ENCODE measurements at places on chromosomes 2 and 18. TPM values are rescaled to one million over a fixed set of nuclear protein-coding genes. Genes with fewer than 3 reads are reported as not detected.
A peak's percentile ranks its signal among the peaks of the same experiment; 100 is the strongest.

GRCh38 chr2:237485304-237485703 lies 1.7 kb upstream of the MLPH start:
- H3K27ac ChIP-seq = no peak overlapping the region
- peak overlapping the region; percentile 57 for H3K4me3 ChIP-seq
- no peak for DNase-seq

GRCh38 chr2:239443666-239444567 lies 43.1 kb upstream of the HDAC4 start:
- H3K36me3 ChIP-seq = no peaks in the 10 kb centered on the region
- H3K27me3 ChIP-seq = no peaks in the 10 kb centered on the region
- no peak overlapping the region for H3K4me3 ChIP-seq
- no peak for DNase-seq

GRCh38 chr2:236208019-236208926 lies 40.1 kb upstream of the GBX2 start:
- H3K27me3 ChIP-seq = no peaks in the 10 kb centered on the region
- no peaks in the 10 kb centered on the region for H3K36me3 ChIP-seq
- no peak overlapping the region for H3K4me3 ChIP-seq
- no peak overlapping the region for H3K27ac ChIP-seq
- H3K4me1 ChIP-seq = no peaks in the 10 kb centered on the region

GRCh38 chr18:32868406-32868805 lies 95.6 kb upstream of the KLHL14 start:
- no peak for DNase-seq
- no peaks in the 10 kb centered on the region for H3K4me1 ChIP-seq
- H3K27ac ChIP-seq = no peak overlapping the region
- H3K27me3 ChIP-seq = no peaks in the 10 kb centered on the region
- H3K4me3 ChIP-seq = no peak overlapping the region
- no peaks in the 10 kb centered on the region for H3K36me3 ChIP-seq

- no peak overlapping the region for H3K4me3 ChIP-seq
- H3K4me1 ChIP-seq = peaks cover 4% of the 10 kb centered on the region
- DNase-seq = no peak
- H3K36me3 ChIP-seq = no peaks in the 10 kb centered on the region
- no peaks in the 10 kb centered on the region for H3K27me3 ChIP-seq
Observed at GRCh38 chr2:54074606-54075341, 40.6 kb upstream of the ACYP2 start.

DNA sequence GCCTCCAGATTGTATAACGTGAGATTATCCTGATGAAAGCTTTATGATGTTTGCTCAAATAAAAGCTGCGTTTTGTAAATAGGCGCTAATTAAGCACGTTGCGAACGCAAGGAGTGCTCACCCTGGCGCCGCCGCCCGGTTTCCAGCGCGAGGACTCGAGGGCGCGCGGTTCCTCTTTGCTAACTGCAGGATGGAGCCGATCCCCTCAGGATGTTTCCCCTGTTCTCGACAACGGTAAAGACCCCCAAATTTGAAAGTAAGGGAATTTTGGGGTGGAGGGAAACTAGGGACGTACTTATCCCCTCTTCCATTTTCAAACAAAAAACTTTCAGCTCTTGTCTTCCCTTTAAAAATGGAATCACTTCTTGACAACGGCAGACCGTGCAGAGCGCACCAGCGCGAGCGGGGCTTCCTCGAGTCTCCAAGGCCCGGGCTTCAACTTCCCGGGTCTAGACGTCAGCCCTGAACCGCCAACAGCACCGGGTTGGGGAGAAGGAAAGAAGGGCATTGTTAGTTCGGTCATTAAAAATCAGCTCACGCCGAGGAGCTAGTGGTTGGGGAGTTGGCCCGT lies 1.1 kb upstream of the GBX2 start:
- H3K36me3 ChIP-seq = no peaks in the 10 kb centered on the region
- DNase-seq = no peak
- no peak overlapping the region for H3K4me3 ChIP-seq
- peaks cover 26% of the 10 kb centered on the region for H3K4me1 ChIP-seq

- no peak for DNase-seq
- peaks cover 26% of the 10 kb centered on the region for H3K36me3 ChIP-seq
- H3K27ac ChIP-seq = peak overlapping the region; percentile 96
- peaks cover 28% of the 10 kb centered on the region for H3K4me1 ChIP-seq
- H3K27me3 ChIP-seq = no peaks in the 10 kb centered on the region
- H3K4me3 ChIP-seq = peak overlapping the region; percentile 51
Observed at GRCh38 chr2:216497382-216498069, 1.1 kb upstream of the RPL37A start.

- no peaks in the 10 kb centered on the region for H3K4me1 ChIP-seq
- H3K27ac ChIP-seq = no peak overlapping the region
- H3K27me3 ChIP-seq = no peaks in the 10 kb centered on the region
- peak; percentile 36 for DNase-seq
- no peaks in the 10 kb centered on the region for H3K36me3 ChIP-seq
Observed at GRCh38 chr2:133591164-133591563, 22.9 kb upstream of the NCKAP5 start.

DNA sequence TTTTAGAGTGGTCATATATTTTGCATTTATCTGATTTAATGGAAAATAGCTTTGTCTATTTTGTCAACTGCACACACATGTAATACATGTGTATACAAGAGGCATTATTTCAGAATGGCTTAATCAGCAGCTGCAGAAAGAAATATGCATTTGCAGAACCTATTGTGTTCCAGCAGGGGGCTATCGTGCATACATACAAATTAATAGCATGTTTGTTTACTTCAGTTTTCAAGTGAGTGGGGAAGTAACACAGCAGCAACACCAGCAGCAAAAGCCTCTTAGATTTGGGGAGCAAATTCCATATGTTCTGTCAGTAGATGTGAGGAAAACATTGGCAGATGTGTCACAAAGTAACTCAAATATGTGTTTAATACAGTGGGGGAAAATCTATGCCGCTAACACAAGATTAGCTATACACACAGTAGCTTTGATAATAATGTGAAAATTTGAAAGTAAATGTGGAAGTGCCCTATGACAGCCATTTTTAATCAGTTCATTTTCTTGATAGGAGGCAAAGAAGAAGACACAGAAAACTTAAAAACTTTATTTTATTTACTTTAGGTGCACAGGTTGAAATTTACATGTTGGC lies 218.1 kb downstream of the WDR7 start:
- no peaks in the 10 kb centered on the region for H3K27me3 ChIP-seq
- no peak overlapping the region for H3K4me3 ChIP-seq
- no peaks in the 10 kb centered on the region for H3K36me3 ChIP-seq
- H3K27ac ChIP-seq = no peak overlapping the region
- H3K4me1 ChIP-seq = no peaks in the 10 kb centered on the region

DNA sequence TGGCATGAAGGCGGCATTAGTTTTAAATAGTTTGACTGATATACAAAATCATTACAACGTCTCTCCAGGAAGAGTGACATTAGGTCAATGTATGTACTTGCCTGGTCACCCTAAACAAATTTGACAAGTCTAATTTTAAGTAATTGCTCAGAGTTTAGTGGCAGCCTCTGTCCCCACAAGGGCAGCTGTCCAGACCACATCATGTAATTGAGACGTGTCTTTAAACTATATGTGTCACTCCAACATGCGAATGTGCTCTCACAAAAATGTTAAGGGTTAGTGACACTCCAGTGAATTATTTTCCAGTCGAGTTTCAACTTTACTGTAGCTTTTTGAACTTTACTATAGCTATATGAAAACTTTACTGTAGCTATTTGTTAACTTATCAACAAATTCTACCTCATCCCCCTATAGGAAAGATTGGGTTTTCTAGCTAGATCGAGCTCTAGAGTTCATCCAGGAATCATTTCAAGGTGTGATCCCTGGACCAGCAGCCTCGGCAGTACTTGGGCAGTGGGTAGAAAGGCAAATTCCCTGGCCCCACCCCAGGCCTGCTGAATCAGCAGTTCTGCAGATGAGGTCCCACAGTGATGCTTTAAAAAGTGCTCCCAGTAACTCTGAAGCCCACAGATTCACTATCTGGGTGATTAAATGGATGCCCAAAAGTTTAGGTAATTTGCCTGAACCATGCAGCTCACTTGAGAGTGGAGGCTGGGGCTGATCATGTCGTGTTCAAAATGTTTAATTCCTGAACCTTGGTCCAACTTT lies 66.4 kb upstream of the POU3F3 start:
- no peak overlapping the region for H3K27ac ChIP-seq
- H3K36me3 ChIP-seq = no peaks in the 10 kb centered on the region
- DNase-seq = no peak
- H3K4me3 ChIP-seq = no peak overlapping the region
- no peaks in the 10 kb centered on the region for H3K27me3 ChIP-seq
- no peaks in the 10 kb centered on the region for H3K4me1 ChIP-seq

DNA sequence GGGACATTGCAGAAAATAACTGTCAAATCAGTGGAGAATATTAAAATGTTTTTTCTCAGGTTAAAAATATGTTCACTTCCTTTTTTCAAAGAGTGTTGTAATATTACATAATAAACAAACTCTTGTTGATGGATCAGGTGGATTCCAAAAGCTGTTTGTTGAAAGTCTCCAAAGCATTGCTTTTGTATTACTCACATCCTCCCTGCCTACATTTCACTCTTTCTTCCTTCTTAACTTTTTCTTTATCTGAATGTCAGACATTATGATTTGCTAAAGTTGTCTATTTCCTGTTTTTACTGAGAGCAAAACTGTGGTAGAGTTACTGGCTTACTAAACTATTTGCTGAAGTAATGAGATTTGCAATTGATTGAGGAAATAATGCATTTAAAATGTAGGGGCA lies 92.1 kb downstream of the CDH19 start:
- H3K4me1 ChIP-seq = no peaks in the 10 kb centered on the region
- no peak overlapping the region for H3K27ac ChIP-seq
- H3K4me3 ChIP-seq = no peak overlapping the region
- no peak for DNase-seq
- no peaks in the 10 kb centered on the region for H3K36me3 ChIP-seq
- H3K27me3 ChIP-seq = no peaks in the 10 kb centered on the region

DNA sequence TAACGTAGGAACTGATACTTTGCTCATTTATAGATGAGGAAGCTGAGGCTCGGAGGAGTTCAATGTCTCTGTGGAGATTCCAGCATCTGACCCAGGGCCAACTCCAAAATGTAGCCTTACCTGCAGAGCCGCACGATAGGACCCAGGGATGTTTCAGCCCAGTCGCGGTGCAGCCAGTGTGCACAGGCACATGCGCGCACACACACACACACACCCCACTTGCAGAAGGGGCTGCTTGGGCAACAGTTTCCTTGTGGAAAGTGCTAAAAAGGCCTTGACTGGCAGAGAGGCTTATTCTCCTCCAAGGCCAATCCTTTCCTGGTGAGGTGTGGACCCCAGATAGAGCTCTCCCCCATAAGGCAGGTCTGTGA lies 101.7 kb downstream of the ZFP36L2 start:
- no peak overlapping the region for H3K27ac ChIP-seq
- no peaks in the 10 kb centered on the region for H3K27me3 ChIP-seq
- no peaks in the 10 kb centered on the region for H3K4me1 ChIP-seq

DNA sequence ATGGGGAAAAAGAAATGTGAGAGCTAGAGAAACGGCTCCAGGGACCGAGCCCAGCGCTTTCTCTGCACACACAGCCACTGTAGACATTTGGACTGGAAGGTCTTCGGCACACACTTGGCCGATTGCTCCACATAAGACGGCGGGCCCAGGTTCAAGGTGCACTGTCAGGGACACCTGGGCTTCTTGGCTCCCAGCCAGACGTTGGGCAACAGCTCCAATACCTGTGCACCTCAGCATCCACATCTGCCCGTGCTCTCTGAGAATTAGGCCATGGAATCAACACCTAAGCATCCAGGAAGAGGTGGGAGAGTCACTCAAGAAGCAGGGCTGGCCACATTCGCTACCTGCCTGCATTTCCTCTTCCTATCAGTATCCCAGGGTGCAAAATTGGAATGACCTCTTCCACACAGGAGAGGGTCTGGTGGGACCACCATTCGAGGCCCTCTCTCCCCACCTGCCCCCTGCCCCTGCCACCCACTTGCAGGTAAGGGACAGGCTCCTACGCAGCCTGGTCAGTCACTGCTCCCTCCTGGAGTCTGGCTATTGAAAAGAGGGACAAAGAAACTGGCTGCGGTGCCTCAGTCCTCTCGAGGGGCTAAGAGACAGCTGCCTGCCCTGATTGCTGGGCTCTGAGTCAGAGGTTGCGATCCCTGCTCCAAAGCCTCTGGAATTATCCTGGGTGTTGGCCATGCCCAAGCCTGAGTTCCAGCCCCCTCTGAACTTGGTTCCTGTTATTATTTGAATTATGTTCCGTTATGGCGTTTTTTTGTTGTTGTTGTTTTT lies 40.1 kb upstream of the TAF1B start:
- H3K27me3 ChIP-seq = no peaks in the 10 kb centered on the region
- H3K4me3 ChIP-seq = no peak overlapping the region

DNA sequence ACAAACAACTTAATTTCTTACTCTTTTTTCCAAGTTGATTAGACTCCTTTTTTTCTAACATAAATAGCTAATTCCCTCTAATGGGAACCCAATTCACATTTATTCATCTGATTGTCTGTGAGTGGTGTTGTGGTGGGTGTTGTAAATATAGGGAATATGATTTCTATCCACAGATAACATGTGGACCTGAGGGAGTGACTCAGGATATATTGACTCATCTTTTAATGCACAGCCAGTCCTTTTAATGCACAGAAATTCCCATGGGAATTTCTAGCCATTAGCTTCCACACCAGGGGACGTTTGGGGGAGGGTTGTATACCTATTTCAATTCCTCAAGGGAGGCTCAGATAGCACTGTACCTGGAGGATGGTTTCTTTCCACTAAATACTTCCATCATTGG lies 1339.6 kb upstream of the LRRTM1 start:
- no peaks in the 10 kb centered on the region for H3K27me3 ChIP-seq
- H3K36me3 ChIP-seq = no peaks in the 10 kb centered on the region
- H3K4me1 ChIP-seq = no peaks in the 10 kb centered on the region
- H3K27ac ChIP-seq = no peak overlapping the region
- DNase-seq = no peak

DNA sequence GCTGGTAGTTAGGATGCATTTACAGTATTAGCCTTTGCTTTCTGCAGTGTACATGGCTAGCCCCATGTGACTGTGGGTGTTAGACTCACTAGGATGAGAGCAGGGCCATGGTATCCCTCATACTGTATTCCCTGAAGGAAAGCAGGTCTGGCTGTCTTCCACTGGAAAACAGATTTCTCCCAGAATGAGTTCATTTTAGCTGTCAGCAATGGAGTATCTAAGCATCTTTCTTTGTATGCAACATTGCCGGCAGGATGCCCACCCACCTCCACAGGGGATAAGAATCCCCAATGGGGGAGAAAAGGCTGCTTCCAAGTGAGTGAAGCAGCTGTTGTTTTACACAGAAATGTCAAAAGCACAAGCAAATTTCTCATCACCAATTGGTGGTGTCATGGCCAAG lies 142.7 kb upstream of the KLHL14 start:
- no peaks in the 10 kb centered on the region for H3K36me3 ChIP-seq
- no peak overlapping the region for H3K4me3 ChIP-seq
- no peaks in the 10 kb centered on the region for H3K4me1 ChIP-seq
- DNase-seq = no peak
- no peak overlapping the region for H3K27ac ChIP-seq

Gene ALPP
- total RNA-seq = not detected

Gene STAMBP
- 41.2 TPM for total RNA-seq

Gene REG1B
- total RNA-seq = not detected

Gene DUSP2
- total RNA-seq = 2.4 TPM

Gene SLC38A11
- not detected for total RNA-seq

Gene INPP1
- 45.3 TPM for total RNA-seq

Gene TBR1
- not detected for total RNA-seq

Gene KIF1A
- 6.9 TPM for total RNA-seq

Gene PSMA8
- 0.40 TPM for total RNA-seq

Gene EVX2
- not detected for total RNA-seq

Gene DIPK1C
- total RNA-seq = not detected
